Hepatocyte (in vitro differentiated cells): ENCODE measurements at places on chromosomes 12 and 14.

GRCh38 chr14:58733451-58734208, 95.9 kb downstream of the DACT1 start:
- no peak overlapping the region for H3K4me3 ChIP-seq
- DNase-seq: no peak
- H3K36me3 ChIP-seq: no peaks in the 10 kb centered on the region
- H3K27ac ChIP-seq: no peak overlapping the region
- no peaks in the 10 kb centered on the region for H3K27me3 ChIP-seq

GRCh38 chr14:87494010-87494409, 499.0 kb downstream of the GALC start:
- DNase-seq: no peak
- no peaks in the 10 kb centered on the region for H3K36me3 ChIP-seq
- H3K4me1 ChIP-seq: peaks cover 12% of the 10 kb centered on the region
- no peaks in the 10 kb centered on the region for H3K27me3 ChIP-seq

- H3K27me3 ChIP-seq: peaks cover 7% of the 10 kb centered on the region
- H3K4me3 ChIP-seq: no peak overlapping the region
- no peaks in the 10 kb centered on the region for H3K36me3 ChIP-seq
- peak; percentile 60 for DNase-seq
- H3K4me1 ChIP-seq: no peaks in the 10 kb centered on the region
- H3K27ac ChIP-seq: no peak overlapping the region
These were observed 9.5 kb downstream of the HHIPL1 start for GRCh38 chr14:99654235-99654985.

DNA sequence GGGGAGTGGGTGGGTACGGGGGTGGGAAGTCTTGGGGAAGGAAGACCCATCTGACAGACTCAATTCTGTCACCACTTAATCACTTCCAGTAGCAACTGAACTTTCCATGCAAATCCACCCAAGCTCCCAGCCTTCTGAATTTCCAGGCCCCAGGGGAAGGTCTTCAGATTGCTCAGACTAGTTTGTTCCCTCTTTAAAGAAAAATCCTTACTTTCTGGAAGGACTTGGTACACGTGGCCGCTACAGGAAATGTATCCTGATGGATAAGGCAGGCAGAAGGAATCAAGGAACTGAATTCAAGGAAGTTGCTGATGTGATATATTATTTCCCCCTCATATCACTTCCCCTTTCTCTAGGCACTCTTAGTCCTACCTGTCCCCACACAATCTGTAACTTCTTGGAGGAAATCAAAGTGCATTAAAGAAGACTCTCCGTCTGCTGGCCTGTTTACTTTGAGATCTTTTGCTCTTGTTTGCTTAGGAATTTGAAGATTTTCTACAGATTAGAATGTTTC, 6.4 kb downstream of the NFKBIA start:
- peak; percentile 46 for DNase-seq
- H3K36me3 ChIP-seq: peaks cover 4% of the 10 kb centered on the region
- no peaks in the 10 kb centered on the region for H3K27me3 ChIP-seq
- H3K4me3 ChIP-seq: no peak overlapping the region
- peaks cover 34% of the 10 kb centered on the region for H3K4me1 ChIP-seq
- H3K27ac ChIP-seq: peak overlapping the region; percentile 87

- H3K4me3 ChIP-seq: no peak overlapping the region
- H3K4me1 ChIP-seq: no peaks in the 10 kb centered on the region
- H3K27ac ChIP-seq: no peak overlapping the region
- H3K36me3 ChIP-seq: no peaks in the 10 kb centered on the region
- H3K27me3 ChIP-seq: no peaks in the 10 kb centered on the region
These were observed 38.0 kb upstream of the ESRRB start for GRCh38 chr14:76337635-76338545.

DNA sequence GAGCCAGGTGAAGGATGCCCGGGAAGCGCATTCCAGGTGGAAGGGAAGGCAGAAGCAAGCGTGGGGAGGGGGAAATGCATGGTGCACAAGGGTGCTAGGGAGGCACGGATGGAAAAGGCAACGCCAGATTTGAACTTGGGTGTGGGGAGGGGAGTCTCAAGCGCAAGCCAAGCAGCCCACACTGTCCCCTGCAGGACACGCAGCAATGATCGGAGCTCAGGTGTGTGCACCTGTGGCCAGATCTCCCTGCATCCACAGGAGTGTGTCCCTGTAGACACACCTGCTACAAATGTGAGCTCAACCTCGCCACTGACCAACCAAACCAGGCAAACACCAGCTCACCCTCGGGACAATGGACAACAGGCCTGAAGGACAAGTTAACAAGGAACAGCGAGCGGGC, 63.2 kb downstream of the SCARB1 start:
- H3K4me3 ChIP-seq: no peak overlapping the region
- no peaks in the 10 kb centered on the region for H3K36me3 ChIP-seq
- no peaks in the 10 kb centered on the region for H3K27me3 ChIP-seq
- no peak for DNase-seq
- no peak overlapping the region for H3K27ac ChIP-seq
- H3K4me1 ChIP-seq: no peaks in the 10 kb centered on the region

DNA sequence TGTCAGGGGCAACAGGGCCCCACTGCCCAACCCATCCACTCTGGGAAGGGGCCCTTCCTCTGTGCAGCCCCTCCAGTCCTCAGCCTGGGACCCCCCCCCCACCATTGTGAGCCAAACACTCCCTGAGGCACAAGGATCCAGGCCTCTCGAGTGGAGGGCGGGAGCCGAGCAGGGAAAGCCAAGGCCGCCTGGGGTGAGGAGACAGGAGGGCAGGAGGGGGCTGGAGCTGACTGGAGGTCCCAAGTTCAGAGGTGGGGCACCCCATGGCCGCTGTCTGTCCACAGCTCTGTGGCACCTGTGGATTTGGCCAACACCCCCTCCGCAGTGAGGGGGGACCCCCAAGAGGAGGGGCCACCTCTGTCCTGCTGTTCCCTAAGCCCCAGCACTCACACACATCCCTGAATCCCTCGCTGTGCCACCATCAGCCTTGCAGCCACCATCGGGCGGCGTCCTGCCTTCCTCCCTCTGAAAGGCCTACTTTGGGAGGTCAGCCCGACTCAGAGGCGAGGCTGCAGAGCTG, 25.4 kb upstream of the C14orf180 start:
- no peak overlapping the region for H3K27ac ChIP-seq
- H3K4me1 ChIP-seq: peaks cover 13% of the 10 kb centered on the region
- no peaks in the 10 kb centered on the region for H3K36me3 ChIP-seq
- H3K27me3 ChIP-seq: no peaks in the 10 kb centered on the region
- no peak overlapping the region for H3K4me3 ChIP-seq

- H3K27me3 ChIP-seq: no peaks in the 10 kb centered on the region
- DNase-seq: no peak
- H3K36me3 ChIP-seq: no peaks in the 10 kb centered on the region
- peak within 1 kb of the TSS; percentile 78 for H3K27ac ChIP-seq
- peaks cover 20% of the 10 kb centered on the region for H3K4me1 ChIP-seq
These were observed at the start of gene FIGNL2 for GRCh38 chr12:51848326-51848727. FIGNL2 (minus strand) TSS chr12:51848718; CDS start chr12:51822413, 26,305 bp downstream.

GRCh38 chr12:122643207-122643805, 59.9 kb downstream of the HCAR2 start:
- H3K4me3 ChIP-seq: no peak overlapping the region
- H3K4me1 ChIP-seq: no peaks in the 10 kb centered on the region
- H3K36me3 ChIP-seq: no peaks in the 10 kb centered on the region
- H3K27me3 ChIP-seq: no peaks in the 10 kb centered on the region
- DNase-seq: no peak
